ENCODE measurements at places on chromosomes 3 and 15. TPM values are rescaled to one million over a fixed set of nuclear protein-coding genes. Genes with fewer than 3 reads are reported as not detected.

- no peak for DNase-seq
Observed at GRCh38 chr3:67423722-67424121, 230.7 kb downstream of the SUCLG2 start.

GRCh38 chr3:109241459-109242186, 74.7 kb downstream of the DPPA2 start:
- DNase-seq: no peak

- DNase-seq: no peak
Observed at GRCh38 chr3:185526349-185526951, 25.9 kb downstream of the LIPH start.

- no peak for DNase-seq
Observed at GRCh38 chr3:62329971-62330370, 43.4 kb downstream of the FEZF2 start.

SLC38A3 gene
- not detected for polyA plus RNA-seq

ZNF860 gene
- not detected for polyA plus RNA-seq
